Naive thymus-derived CD8-positive, alpha-beta T cell (primary cell): ENCODE measurements at places on chromosomes 5 and 9. TPM values are rescaled to one million over a fixed set of nuclear protein-coding genes. Genes with fewer than 3 reads are reported as not detected.

SMIM15 gene
- total RNA-seq = 34.9 TPM

PCDHA12 gene
- not detected for total RNA-seq

GRCh38 chr5:77874691-77875090 lies 98.6 kb upstream of the TBCA start:
- DNase-seq = no peak

DNA sequence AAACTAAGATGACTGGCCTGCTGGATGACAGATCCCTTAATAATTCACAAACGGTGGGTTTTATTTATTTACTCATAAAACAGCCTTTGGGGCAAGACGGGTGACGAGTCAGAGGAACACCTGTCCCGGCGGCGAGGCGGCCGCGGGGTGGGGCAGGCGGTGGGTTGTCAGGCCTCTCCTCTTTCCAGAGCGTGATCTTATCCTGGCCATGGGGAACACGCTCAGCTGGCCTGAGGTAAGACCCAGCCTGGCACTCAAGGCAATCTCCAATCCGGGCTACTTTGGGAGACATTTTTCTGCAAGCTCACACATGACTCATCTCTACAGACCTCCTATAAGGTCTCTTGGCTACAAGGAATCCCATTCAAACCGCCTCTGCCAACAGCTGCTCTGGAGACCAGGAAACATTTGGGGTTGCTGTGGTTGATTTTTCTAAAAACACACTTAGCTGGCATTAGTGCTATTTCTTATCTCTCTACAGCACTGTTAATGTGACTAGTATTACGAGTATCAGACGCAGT lies 6.3 kb downstream of the RAPGEF1 start:
- peak; percentile 17 for DNase-seq

TAF11L5 gene
- total RNA-seq = not detected

GRCh38 chr5:120463006-120463680 lies 957 bp upstream of the PRR16 start:
- DNase-seq = no peak

- DNase-seq = no peak
Measured at GRCh38 chr9:137128862-137129455, 10.0 kb upstream of the GRIN1 start.

GRCh38 chr9:89542401-89543021 lies 44.6 kb upstream of the SEMA4D start:
- DNase-seq = no peak

DNA sequence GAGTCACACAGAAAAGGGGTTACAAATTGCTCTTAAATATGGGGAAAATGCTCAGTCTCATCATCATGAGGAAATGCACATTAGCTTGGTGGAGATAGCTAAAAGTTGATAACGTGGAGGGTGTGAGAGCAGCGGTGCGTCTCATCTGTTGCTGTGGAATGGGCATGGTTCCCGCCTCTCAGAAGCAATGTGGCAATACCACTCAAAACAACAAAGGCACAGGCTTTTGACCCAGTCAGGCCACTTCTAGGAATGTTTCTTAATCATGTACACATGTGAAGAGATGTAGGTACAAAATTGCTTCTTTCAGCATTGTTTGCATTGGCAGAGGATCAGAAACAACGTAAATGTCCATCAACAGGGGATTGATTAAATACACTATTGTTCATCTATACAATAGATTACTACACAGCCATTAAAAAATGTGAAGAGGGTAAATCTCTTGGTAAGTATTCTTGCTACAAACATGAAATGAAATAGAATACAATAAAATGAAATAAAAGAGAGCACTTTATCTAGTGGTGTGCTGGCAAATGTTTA lies 212.6 kb upstream of the MSX2 start:
- DNase-seq = no peak

SPACA9 gene
- total RNA-seq = 2.2 TPM

TMED9 gene
- total RNA-seq = 63.1 TPM

HCN1 gene
- not detected for total RNA-seq

GRCh38 chr9:93667006-93667405 lies 90.6 kb downstream of the PHF2 start:
- DNase-seq = no peak

IL3 gene
- not detected for total RNA-seq

PCDHGB1 gene
- not detected for total RNA-seq

DNA sequence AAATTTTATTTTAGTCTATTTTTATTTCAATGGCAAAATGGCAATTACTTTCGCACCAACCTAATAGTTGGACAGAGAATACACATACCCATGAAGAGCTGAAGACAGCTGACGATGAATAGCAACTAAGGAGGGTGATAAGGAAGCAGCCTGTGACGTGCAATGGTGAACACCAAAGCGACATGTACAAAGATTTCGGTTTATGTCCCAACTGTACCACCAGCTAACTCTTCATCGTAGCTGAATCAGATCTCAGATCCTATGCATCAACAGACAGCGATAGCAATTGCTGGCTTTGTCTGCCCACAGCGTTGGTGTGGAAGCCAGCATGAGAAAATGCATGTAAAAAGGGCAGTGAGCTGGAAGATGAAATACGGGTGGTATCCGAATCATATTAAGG lies 130.6 kb upstream of the ANKH start:
- no peak for DNase-seq

- no peak for DNase-seq
Measured at GRCh38 chr5:68159224-68159951, 56.2 kb upstream of the PIK3R1 start.

DNA sequence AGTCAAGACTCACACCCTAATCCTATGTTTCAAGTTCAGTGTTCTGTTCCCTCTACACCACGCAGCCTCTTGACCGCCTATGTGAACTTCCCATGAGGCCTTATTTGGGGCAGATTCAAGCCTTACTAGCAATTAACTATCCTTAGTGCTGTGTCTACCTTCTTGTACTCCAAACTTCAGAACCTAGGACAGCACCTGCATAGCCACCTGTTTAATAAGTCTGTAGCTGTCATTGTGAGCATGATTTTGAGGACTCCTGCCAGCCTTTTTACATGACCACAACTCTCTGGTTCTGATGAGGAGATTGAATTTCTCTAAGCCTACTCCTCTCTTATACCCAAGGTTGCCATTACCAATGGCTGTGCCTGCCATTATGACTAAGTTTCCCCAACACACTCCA lies 50.8 kb upstream of the PCSK1 start:
- DNase-seq = no peak

DNA sequence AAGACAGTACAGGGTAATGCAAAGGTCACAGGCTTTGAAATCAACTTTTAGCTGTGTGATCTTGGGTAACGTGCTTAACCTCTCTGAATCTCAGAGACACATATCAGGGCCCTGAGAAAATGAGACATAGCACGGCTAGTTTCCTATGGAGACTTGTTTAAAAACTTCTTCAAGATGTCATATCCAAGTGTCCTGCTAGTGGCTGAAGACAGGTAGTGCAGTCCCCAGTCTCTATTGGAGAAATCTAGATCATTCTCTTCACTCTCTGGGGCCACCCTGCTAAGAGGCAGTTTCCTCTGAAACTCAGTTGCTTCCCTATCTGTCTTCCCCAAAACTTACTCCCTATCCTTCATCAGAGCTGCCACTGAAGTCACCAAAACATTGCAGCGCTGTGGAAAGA lies 30.3 kb upstream of the GRXCR2 start:
- no peak for DNase-seq
